ENCODE measurements at places on chromosomes 12 and 14.

DNA sequence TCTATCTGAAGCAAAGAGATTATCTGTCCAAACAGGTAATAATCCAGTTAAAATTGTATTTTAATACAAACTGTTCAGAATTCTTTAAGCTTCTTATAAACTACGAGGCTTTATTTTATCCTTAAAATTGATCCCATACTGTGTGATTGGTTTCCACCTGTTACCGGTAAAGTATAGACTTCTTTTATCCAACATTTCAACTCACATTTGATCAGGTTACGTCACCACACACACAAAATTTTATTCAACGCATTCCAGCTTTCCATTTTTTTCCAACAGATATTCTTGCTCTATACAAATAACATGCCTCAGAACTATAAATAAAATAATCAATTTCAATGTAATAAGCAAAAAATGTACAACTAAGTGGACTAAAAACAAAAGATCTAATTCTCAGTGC is 4.5 kb downstream of the NOVA1 start:
- no peak for DNase-seq

- no peak for DNase-seq
Observed at GRCh38 chr12:91222746-91223145, 40.1 kb upstream of the DCN start.

GRCh38 chr12:125856896-125857295 is 791.7 kb downstream of the AACS start:
- no peak for DNase-seq

GRCh38 chr14:71960494-71961353 is 28.5 kb downstream of the RGS6 start:
- no peak for DNase-seq

GRCh38 chr12:80679346-80680131 is 27.9 kb upstream of the MYF6 start:
- DNase-seq = no peak

- DNase-seq = no peak
Observed at GRCh38 chr12:57010627-57011247, 4.4 kb upstream of the ZBTB39 start.

DNA sequence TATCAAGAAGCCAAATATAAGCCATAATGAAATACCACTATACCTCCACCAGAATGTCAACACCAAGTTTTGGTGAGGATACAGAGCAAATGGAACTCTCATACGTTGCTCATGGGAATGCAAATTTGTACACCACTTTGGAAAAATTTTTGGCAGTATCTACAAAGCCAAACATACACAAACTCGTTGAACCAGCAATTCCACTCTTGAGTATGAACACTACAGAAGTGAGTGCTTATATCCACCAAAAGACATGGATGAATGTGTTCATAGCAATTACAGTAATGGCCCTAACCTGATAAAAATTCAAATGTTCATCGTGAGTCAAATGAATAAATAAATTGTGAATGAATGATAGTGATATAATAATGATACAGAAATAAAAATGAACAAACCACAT is 24.8 kb downstream of the C12orf71 start:
- no peak for DNase-seq

DNA sequence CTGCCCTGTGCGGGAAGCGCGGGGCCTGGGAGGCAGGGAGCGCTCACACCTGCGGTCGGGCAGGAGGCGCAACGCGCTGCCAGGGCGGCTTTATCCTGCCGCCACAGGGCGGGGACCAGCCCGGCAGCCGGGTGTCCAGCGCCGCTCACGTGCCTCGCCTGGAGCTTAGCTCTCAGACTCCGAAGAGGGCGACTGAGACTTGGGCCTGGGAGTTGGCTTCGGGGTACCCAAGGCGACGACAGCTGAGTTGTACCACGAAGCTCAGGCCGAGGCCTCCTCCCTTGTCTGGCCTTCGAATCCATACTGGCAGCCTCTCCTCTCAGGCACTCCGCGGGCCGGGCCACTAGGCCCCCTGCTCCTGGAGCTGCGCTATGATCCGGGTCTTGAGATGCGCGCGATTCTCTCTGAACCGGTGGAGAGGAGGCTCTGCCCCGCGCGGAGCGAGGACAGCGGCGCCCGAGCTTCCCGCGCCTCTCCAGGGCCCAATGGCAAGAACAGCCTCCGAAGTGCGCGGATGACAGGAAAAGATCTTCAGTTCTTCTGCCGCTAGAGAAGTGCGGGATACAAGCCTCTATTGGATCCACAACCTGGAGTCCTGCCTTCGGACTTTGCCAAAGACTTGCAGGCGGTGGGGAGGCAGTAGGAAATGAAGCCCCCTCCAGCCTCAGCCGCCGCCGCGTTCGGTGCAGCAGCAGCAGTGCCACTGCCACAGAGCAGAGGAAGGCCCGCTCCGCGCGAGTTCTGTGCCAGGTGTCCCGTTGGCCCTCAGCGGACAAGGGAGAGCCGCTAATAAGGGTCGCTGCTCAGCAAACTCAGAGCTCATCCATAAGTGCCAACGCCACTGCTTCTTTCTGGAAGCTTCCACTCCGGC is 6.8 kb downstream of the SIX1 start:
- no peak for DNase-seq

DNA sequence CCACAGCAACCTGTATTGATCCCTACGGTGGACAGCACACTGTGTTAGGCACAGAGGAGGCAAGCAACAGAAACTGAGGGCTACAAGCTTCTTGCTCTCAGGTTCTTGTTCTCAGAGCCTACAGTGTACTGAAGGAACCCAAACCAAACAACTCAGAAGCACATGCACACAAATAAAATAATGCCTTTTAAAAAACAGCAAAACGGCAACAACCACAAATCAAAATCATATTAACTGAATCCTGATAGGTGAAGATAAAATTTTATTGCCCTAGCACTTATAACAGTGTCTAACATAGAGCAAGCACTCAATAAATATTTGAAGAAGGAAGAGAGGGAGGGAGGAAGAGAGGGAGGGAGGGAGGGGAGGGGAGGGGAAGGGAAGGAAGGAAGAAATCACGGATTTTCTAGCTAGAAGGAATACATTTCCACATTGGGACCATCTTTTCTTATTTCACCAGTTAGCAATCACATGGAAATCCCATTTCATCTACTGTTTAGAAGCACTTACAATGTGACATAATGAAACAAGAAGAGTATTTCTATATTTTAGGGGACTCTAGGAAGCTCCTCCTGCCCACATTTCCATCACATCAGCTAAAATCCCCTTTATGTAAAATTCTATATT is 27.2 kb downstream of the DMAC2L start:
- no peak for DNase-seq

GRCh38 chr14:50979941-50980850 is 35.9 kb upstream of the PYGL start:
- DNase-seq = no peak

DNA sequence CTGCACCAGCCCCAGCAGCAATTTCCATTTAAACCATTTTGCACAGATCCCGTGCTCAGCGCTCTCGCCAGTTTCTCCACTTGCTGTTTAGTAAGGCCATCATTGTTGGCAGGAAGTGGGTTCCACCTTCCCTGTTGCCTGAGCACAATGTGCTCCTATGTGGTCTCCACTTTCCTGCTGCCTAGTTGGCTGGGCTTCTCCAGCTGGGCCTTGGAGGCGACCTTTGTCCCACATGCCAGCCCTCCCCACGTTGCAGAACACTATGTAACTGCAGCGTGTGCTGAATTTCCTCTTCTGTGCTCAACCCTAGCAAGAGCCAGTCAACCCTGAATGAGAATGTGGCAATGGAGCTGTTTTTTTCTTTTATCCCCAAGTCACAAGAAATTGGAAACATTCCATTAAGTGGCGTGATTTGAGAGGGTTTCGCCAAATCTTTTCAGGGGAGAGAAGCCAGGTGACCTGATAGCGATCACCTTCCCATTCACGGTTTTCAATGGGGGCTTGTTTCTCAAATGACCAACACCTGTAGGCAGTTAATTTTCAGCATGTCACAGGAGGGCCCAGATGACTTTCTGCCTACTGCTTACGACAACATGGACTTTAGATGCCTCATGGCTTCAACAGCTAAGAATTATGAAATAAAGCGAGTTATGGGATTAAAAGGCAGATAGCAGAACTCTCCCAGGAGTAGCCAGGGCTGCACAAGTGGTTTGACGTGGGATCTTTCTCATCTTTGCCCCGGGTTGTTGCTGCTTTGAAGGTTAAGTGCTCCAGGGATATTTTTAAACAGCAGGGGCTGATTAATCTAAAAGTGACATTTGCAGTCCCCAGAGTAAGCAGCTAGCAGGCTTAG is at the start of gene ACACB:
ACACB (plus strand) TSS at position 830 of the 853 bp plus-strand sequence. CDS start 22,819 bp downstream, outside the sequence.
- no peak for DNase-seq

- no peak for DNase-seq
Observed at GRCh38 chr12:116637589-116638150, 78.5 kb downstream of the MAP1LC3B2 start.

DNA sequence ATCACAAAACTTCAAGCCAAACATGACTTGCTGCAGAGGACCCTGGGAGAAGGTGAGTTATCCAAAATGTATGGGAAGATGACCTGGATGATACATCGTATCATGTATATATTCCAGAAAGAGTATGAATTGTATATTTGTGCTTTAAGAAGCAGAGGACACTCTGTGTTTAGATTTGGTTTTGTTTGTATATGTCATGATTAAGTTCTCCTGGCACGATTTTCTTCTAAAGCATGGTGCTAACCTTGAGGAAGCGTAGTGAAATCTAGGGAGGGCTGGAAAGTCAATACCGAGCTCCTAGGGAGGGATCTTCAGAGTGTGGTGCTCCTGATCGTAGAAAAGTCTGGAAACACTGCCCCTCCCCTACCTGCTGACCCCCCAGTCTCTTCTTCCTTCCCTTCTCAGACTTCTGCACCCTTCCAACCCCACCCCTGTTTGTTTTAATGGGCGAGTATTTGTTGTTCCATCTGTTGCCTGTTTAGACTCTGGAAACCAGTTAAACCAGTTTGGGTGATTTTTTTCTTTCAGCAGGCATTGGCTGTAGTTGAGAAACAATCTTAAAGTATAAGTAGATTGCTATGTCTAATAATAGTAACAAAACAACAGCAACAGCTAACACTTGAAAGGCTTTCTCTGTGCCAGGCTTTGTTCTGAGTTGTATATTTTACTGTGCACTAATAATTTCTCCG is 141.6 kb downstream of the KICS2 start:
- DNase-seq = no peak

DNA sequence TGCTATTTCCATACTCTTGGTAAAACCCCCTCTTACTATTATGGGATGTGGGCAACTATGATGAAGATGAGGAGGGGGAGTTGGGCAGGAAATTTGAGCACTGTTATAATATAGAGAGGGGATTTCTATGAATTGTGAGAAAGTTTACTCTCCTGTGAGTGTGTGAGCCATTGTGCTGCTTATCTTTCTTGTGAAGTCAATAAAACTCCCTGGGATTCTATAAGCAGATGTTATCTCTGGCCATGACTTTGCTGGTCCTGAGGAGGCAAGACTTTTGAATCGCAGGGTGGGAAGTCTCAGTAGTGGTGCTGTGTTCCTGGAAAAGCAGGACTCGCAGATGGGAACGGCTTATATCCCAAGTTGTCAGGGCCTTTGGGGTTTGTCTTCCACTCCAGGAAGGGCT is 62.2 kb downstream of the EMP1 start:
- DNase-seq = no peak

DNA sequence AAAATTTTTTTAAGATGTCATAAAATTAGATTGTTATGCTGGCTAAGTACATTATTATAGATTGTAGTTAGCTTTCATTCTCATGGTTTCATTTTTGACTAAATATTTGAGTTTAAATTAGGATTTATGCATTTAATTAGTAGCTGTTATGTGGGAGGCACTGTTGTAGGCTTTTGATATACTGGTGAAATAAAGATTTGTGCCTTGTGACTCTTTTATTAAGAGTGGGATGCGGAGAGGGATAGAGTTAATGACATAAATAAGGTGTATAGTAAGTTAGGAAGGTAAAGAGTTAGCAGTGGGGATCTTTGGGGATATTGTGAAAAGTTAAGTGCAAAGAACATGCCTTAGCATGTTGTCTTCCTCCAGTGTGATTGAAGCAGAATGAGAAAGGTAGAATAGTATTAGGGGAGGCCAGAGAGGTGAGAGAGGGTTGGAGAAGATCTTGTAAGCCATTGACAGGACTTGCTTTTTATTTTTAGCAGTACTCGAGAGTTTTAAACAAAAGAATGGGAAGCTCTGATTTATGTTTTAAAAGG is 8.8 kb downstream of the ARHGAP5 start:
- DNase-seq = no peak

- no peak for DNase-seq
Observed at GRCh38 chr12:6280053-6280469, 30.4 kb upstream of the PLEKHG6 start.

DNA sequence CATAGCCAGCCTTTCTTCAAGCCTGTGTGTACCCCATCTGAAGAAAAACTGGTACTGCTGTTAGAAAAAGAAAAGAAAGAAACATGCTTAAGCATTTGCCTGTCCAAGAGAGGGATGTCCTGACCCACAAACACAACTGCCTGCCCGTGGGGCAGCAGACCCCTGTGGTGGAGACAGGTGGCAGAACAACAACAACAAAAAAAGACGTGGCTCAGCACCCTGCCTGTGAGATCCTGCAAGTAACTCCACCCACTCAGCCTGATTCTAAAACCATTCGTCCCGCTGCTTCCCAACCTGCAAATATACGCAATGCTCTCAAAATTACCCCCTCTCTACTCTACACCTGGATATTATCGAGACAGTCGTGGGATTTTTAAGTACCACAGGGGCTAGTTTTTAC is 64.9 kb upstream of the ZDHHC17 start:
- no peak for DNase-seq

- DNase-seq = no peak
Observed at GRCh38 chr12:125124320-125124966, 59.2 kb downstream of the AACS start.

- DNase-seq = no peak
Observed at GRCh38 chr12:28135801-28136439, 54.3 kb upstream of the CCDC91 start.

DNA sequence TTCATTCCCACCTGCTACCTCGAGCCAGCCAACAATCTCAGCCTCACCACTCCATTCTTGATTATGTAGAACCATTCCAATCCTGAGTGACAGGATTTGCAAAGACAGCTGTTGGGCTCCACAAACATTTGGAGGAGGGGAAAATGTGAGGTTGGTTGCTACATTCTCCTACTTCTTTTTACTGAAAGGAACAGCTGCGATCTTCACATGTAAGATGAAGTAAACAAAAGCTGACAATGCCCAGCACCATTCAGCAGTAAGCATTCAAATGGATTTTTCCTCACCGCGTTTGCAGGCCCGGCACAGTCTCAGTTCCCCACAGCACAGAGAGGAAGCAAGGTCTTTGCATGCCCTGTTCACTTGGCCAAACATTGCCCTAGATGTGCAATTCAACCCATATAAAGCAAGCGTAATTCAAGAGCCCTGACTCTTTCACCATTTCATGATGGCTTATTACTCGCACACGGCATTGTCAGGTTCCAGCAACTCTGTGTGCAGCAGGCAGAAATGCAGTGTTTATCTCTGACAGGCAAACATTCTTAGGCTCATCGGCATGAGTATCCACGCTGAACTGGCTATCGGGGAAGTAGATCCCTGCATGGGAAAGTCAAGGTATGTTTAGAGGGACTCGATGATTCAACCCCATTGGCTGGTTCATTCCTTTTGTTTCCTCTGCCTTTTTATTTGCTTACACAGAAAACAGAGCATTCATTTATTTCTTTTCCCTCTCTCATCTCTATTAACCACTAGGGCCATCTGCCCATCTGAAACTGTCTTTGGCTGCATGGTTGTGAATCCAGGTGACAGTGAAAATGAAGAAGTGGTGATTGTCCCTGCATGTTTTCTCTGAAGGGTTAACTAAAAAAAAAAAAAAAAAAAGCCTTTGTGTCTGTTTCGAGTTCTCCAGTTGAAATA is 236.1 kb upstream of the PLEKHG7 start:
- no peak for DNase-seq

- no peak for DNase-seq
Observed at GRCh38 chr12:42541965-42542364, 47.6 kb downstream of the PRICKLE1 start.
